EL (cell line): ENCODE measurements at places on chromosomes 7 and 10.

- peak; percentile 61 for DNase-seq
Observed at GRCh38 chr10:93495654-93496321, 624 bp upstream of the CEP55 start.

- no peak for DNase-seq
Observed at GRCh38 chr10:61812052-61812721, 89.3 kb upstream of the ARID5B start.

DNA sequence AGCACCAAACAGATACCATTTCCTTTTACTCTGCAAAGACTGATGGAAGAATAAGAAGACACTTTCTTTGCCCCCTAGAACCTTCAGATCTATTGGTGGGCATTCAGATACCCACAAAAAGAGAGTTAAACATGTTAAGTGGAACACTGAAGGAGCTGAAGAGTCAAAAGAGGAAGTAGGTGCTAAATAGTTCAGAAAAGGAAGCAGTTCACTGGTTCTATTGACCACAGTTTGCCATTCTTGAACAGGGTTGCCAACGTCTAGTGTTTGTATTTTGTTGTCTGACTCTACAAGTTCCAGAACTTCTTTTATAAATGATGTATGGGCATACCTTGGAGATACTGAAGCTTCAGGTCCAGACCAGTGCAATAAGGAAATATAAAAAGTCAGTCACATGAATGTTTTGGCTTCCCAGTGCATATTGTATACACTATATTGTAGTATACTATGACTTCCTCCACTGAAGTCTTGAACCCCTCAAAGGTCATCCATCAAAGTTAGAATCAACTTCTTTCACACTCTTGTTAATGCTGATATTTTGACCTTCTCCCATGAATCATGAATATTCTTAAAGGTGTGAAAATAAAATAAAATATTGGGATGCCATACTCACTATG, 47.5 kb upstream of the AGR3 start:
- DNase-seq, result no peak

GRCh38 chr7:81111358-81111757, 192.5 kb upstream of the SEMA3C start:
- DNase-seq, result peak; percentile 92

DNA sequence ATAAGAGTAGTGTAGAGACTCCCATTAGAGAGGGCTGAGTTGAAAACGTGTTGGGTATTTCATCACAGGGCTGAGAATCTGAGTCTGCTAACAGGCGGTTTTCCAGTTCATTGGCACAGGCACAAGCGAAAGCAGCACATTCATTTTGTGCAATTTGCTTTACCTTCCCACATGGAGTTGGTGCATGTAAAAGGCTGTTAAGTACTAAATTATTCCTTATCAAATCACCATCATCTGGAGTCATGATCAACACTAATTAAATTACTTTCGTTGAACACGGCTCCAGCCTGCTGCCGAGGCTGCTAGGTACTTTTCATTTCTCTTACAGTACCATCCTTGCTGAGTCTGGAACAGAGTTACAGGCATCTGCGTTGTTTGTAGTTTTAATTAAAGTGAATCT, 43.8 kb downstream of the ETV1 start:
- DNase-seq, result no peak

DNA sequence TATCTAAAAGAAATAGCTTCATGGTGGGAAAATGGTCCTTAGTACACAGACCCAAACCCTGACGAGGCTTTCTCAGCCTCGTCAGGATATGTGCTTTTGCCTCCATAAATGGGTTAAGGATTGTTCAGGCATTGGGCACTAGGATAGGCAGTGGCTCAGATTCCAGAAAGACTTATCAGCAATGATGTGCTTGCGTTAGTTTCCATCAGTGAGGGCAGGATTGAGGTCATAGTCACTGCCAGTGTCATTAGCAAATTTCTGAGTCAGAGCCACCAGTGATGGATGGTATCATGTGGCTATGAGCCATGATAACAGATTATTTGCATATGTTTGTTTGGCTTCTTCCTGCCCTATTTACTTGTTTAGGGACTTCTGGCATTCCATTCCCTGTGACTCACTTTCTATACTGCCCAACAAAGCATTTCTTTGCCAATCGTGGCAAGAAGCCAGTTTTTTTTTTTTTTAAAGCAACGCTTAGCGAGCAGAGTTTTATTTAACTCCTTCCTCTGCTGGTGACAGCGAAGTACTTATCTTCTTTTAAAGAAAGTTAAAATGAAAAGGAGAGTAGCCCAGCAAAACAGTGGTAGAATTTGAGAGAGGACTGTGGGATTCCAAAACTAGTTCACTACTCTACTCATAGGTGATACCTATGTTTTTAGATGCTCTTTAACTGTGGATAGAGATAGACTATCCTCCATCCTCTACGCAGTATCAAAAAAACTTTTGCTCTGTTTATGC, 44.4 kb downstream of the MYPN start:
- peak; percentile 99 for DNase-seq

- DNase-seq, result peak; percentile 65
Observed at GRCh38 chr7:28389504-28390395, 22.6 kb upstream of the CREB5 start.

- no peak for DNase-seq
Observed at GRCh38 chr7:43876241-43876640, 6.9 kb upstream of the MRPS24 start.

DNA sequence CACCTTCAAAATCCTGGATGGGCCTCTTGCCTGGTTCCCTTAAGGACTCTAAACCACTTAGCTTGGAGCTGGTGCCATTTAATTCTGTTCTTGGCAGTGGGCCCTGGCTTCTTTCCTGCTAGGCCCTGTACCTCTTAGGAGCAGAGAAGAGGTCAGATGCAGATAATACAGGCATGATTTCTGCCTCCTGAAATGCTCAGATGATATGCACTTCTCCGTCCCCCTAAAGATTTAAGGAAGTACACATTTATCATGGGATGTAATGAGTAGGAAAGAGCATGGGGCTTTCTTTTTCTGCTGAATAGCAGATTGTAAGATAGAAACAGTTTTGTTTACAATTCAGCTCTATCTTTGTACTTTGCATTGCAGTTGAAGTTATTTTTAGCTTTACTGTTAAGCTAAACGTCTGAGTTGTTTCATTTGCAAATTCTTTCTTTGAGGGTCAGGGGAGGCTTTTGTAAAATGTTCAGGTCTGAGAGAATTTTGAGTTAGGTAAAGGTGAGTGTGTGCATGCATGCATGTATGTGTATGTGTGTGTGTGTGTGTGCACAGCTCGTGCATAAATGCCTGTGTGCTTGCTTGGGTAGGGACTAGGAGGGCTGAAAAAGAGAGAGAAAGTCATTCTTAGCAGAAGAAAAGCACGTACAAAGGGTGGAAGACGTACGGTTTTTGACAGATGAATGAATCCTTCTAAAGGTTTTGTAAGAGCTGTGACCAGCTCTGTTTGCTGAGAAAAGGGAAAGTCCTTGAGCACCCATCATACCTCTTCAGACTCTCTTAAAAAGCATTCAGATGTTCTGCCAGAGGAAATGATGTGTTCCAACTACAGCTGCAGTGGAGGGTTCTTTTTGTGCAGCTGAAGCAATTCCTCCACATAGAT, 364.2 kb downstream of the AUTS2 start:
- no peak for DNase-seq

- DNase-seq, result no peak
Observed at GRCh38 chr10:120011359-120012130, 119.0 kb downstream of the SEC23IP start.
